Inflammatory macrophage treated with lipopolysaccharide for 1 hour (primary cell): ENCODE measurements at places on chromosomes 1 and 21.
A peak's percentile ranks its signal among the peaks of the same experiment; 100 is the strongest.

- DNase-seq: no peak
Observed at GRCh38 chr1:177163844-177164379, 600 bp downstream of the ASTN1 start.

- no peak for DNase-seq
Observed at GRCh38 chr21:46168659-46169386, 13.4 kb upstream of the FTCD start.

- DNase-seq: no peak
Observed at GRCh38 chr1:73766786-73767348, 431.1 kb downstream of the LRRIQ3 start.

DNA sequence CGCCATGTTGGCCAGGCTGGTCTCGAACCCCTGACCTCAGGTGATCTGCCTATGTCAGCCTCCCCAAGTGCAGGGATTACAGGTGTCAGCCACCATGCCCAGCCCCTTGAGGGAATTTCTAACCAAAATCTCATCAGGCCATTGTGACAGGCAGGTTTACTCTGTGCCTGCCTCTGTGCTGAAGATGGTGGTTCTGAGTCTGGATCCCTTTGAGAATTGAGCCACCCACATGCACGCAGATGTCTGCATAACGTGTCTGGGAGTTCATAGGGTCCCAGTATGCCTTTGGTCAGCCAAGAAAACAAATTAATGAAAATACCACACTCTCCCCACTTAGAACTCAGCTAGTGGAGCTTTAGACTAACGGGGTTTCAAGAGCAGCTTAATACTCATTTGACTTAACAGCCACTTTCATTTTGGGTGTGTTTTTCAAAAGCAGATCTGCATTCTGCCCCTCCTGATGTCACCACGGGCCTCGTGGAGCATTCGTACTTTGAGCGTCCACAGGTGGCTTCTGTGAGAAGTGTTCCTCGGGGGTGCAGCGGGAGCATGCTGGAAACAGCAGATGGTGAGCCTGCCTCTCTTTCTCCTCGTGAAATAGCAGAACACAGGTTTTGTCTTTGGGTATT lies 45.3 kb downstream of the DIP2A start:
- no peak for DNase-seq

- DNase-seq: peak; percentile 75
Observed at GRCh38 chr1:203117611-203118575, 9.6 kb upstream of the ADORA1 start.

DNA sequence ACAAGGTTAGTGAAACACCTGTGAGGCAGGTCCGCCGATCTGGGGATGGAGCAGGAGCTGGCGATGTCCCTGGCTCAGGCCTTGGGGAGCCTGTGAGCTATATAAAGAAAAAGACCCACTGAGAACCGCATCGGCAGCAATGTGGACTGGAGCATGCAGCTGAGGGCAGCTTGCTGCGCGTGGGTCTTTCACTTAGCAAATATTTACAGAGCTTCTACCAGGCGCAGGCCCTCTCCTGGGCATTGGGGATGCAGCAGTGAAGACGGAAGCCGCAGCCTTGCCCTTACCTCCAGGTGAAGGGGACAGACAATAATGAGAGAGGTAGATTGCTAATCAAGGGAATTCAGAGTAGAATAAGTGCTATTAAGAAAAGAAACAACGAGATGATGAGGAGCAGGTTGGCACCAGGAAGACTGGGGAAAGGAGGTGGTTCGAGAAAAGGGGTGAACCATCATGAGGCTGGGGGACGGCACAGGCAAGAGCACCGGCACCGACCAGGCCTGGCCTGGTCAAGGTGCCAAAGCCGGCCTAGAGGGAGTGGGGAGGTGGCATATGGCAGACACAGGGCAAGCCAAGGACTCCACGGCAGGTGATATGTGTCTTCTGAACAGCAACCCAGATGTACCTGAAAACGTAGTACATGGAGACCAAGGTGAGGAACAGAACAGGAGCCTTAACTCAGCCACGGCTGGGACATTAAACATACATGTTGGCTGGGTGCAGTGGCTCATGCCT lies 60.7 kb upstream of the PAX7 start:
- DNase-seq: no peak

- no peak for DNase-seq
Observed at GRCh38 chr1:153937331-153937730, 9.2 kb downstream of the DENND4B start.

DNA sequence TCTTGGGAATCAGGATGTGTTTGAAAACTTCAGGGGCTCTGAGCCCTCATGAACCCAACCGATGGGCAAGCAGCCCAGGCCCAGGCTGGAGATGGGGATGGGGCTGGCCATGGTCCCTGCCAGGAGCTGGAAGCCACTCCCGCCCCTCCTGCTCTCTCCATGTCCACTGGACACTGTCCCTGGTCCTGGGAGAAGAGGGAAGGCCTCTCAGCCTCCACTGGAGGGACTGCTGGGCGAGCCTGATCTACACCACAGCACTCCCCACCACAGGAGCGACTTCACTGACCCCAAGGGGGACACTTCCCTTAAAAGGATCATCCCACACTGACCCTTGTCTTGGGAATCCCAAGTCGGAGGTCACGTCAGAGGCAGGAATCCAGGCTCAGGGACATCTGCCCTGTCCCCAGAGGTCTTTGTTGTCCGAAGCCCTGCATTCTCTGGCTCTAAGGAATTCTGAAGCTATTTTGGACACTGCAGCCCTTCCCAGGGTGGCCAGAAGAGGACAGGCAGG lies 16.9 kb upstream of the COL18A1 start:
- DNase-seq: no peak

DNA sequence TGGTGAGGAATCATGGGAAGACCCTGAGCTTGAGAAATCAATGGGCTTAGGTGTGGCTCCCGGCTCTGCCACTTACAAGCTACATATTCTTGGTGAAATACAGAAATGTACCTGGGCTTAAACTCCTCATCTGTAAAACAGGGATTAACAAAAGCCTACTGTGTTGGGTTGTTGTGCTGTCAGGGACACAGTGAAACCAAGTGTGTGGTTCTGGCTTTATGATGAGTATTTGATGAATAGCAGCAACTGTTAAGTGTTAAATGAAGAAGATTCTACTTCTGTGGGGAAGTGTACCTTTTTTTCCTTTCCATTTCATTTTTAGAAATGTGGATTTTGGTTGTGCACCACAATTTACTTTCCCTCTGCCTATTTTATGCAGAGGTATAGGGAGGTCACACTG lies 41.1 kb upstream of the DUSP10 start:
- no peak for DNase-seq

DNA sequence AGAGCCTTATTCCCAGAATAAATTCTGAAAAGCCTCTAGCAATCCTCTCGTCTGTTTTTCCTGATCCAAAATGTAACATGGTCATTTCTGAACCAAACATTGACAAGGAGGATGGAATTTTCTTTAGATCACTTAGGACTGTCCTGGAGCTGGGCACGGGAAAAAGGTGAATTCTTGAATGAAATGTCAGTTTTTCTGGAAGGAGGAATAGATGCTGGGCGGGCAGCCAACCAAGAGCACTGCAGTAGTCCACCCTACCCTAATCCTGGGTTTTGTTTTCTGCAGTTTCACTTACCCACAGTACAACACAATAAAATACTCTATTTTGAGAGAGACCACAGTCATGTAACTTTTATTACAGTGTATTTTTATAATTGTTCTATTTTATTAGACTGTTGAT lies 20.9 kb downstream of the RIT1 start:
- DNase-seq: no peak

DNA sequence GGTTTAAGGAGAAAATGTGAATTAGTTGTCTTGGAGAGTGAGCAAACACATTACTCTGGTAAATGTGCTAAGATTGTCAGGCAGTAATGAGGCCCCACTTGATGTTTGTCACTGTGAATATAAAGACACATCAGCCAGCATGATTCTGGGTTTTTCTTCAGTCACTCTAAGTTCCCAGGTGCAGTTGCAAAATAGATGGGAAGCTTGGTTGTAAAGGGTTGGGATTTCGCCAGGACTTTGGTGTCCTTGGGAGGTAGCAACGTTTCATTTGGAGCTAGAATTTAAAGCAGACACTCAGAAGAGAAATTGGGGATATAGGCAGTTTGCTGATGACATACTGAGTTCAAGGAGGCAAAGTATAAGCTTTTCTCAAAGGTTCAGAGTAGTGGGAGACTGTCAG lies 154.3 kb downstream of the MAST2 start:
- DNase-seq: no peak

GRCh38 chr1:219784660-219785381 lies 143.5 kb downstream of the SLC30A10 start:
- DNase-seq: no peak

DNA sequence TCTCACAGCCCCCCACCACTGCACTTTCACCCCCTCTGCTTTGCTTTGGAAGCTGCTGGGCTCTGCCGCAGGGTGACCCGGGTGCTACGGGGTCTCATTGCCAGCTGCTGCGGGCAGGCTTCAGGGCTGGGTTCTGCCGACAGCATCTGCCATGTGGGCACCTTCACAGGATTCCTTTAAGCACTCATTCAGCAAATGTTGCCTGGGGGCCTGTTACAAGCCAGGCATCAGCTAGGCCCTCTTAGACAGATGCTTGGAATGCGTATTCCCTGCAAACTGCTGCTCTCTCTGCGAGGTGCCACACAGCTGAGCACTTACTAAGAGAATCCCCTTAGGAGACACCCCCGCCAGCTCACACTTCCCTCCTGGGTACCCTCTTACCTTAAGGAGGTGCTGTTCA lies 29.2 kb downstream of the COL16A1 start:
- no peak for DNase-seq

GRCh38 chr1:174032671-174033222 lies 10.6 kb upstream of the RC3H1 start:
- no peak for DNase-seq

DNA sequence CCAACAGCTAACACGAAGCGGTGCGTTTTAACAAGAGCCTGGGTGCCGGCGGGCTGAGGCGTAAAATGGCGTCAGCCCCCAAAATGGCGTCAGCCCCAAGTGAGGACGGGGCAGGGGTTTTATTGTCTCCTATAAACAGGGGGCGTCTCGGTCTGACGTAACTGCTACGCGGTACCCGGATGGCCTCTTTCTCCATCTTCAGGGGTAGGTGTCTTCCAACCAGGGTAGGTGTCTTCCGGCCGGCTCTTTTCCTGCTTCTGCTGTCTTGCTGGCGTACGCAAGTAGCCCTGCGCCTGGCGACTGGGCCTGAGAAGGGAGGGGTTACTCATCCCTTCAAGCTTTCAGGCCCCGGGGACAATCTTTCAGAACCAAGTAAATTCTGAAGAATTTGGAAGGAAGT lies 45.3 kb downstream of the LGR6 start:
- no peak for DNase-seq

DNA sequence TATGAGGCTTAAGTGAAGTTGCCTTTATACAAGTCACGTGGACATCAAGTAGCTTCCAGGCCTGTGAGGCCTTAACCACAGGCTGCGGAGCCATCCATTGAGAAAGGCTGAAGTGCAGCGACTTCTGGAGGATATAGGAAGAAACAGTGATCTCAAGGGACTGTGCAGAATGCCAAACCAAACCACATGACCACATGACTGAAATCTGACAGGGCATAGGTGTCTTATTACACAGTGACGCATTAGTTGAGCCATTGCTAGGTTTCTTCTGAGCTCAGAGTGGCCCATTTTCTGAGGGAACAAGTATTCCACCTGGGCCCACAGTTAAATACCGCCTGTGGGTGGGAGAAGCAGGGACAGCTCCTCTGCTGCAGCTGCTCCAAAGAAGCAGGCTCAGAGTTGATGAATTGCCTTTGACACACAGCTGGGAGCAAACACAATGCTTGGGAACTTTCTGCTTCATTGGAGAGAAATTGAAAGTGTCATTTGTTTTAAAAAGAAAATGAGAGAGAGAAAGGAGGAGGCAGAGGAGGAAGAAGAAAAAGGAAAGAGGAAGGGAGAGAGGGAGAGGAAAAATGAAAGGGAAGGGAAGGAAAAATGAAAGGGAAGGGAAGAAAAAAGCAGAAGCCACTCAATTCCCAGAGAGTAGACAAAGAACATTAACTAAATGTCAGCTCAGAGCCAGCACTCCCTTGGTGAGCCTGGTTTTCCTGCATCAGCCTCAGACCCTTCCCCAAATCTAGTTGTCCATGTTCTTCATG lies 94.4 kb downstream of the COLGALT2 start:
- peak; percentile 2 for DNase-seq

DNA sequence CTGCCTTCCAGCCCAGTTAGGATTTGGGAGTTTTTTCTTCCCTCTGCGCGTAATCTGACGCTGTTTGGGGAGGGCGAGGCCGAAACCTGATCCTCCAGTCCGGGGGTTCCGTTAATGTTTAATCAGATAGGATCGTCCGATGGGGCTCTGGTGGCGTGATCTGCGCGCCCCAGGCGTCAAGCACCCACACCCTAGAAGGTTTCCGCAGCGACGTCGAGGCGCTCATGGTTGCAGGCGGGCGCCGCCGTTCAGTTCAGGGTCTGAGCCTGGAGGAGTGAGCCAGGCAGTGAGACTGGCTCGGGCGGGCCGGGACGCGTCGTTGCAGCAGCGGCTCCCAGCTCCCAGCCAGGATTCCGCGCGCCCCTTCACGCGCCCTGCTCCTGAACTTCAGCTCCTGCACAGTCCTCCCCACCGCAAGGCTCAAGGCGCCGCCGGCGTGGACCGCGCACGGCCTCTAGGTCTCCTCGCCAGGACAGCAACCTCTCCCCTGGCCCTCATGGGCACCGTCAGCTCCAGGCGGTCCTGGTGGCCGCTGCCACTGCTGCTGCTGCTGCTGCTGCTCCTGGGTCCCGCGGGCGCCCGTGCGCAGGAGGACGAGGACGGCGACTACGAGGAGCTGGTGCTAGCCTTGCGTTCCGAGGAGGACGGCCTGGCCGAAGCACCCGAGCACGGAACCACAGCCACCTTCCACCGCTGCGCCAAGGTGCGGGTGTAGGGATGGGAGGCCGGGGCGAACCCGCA lies at the start of gene PCSK9:
TSS of gene PCSK9 (plus strand) at position 207 of the 741 bp plus-strand sequence. CDS start at position 497, 290 bp downstream.
- DNase-seq: no peak

GRCh38 chr1:24489674-24490073 lies 13.0 kb upstream of the RCAN3 start:
- DNase-seq: no peak

GRCh38 chr21:36163750-36164741 lies 7.4 kb downstream of the DOP1B start:
- DNase-seq: peak; percentile 22

- no peak for DNase-seq
Observed at GRCh38 chr1:200660719-200661118, 9.0 kb downstream of the DDX59 start.

DNA sequence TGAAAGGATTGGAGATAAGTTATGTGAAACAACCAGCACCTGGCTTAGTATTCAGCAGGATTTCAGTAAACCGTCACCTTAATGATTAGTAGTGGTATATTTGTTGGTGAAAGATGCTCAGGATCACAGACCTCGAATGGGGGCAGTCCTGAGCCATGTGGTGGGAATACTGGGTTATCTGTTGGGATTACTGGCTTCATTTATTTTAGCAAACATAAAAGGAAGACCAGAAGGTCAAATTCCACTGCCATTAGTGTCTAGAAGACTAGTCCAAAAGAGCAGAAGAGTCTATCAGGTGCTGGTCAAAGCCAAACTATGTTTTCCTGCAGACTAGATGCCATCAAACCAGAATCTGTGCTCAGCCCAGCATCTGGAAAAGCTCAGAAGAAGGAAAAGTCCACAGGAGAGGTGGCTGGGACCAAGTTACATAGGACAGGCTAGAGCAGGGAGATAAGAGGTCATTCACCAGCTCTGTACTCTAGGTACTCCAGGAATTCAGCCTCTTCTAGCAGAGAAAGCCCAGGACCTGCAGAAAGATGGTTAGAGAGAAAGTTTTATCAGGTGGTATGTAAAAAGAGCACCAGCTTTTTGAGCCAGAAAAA lies 343.4 kb downstream of the PLPP3 start:
- no peak for DNase-seq
